NCI-H1092 treated with DMSO at 0.1 percent for 48 hours (cell line): ENCODE measurements at places on chromosomes 5 and 9.

GRCh38 chr9:78144008-78144381, 91.9 kb upstream of the CEP78 start:
- no peak for DNase-seq

DNA sequence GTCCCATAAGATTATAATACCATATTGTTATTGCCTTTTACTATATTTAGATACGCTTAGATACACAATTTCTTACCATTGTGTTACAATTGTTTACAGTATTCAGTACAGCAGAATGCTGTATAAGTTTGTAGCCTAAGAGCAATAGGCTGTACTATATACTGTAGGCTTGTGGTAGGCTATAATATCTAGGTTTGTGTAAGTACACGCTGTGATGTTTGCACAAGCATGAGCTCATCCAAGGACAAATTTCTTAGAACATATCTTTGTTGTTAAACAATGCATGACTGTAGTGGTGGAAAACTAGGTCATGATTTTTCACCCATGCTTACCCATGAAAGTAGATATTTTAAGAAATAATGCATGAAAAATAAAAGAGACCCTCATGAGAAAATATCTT, 509.4 kb upstream of the CDH18 start:
- no peak for DNase-seq

GRCh38 chr9:110065532-110065931, 142.4 kb downstream of the C9orf152 start:
- DNase-seq = no peak

GRCh38 chr5:54309276-54309675, 1.1 kb downstream of the ARL15 start:
- DNase-seq = peak; percentile 48

- no peak for DNase-seq
Measured at GRCh38 chr9:27542508-27542907, 12.9 kb upstream of the MOB3B start.
